ENCODE measurements at places on chromosomes 1 and 21.
A peak's percentile ranks its signal among the peaks of the same experiment; 100 is the strongest.

DNA sequence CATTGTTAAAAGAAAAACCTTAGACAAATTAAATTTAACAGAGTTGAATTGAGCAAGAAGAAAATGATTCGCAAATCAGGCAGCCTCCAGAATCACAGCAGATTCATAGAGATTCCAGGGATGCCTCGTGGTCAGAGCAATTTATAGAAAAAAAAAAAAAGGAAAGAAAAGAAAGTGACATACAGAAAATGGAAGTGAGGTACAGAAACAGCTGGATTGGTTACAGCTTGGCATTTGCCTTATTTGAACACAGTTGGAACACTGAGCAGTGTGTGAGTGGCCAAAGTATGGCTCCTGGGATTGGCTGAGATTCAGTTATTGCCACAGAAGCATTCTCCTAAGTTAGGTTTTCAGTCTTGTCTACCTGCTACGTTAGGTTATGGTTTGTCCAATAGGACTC is 9.1 kb upstream of the C21orf91 start:
- no peak for DNase-seq

- DNase-seq = peak; percentile 49
Measured at GRCh38 chr21:42079939-42080787, 9.0 kb downstream of the UMODL1 start.

DNA sequence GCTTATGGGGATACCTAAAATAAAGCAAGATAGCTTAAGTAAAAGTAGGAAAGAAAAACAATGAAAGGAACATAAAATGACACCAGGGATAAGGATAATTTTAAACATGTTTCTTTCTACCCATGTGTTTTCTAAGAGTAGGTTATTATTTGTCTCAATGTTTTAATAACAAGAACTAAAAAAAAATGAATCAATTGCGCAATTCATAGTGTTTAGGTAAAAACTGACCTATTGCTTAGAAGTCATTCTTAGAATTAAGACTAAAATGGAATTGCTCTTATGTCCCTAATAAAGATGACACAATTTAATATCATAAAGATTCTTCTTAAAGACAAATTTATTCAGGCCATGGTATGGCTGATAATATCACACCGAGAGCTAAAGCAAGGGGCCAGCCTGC is 58.0 kb upstream of the COL24A1 start:
- no peak for DNase-seq

- no peak for DNase-seq
Measured at GRCh38 chr1:67261680-67262079, 46.0 kb upstream of the IL12RB2 start.

GRCh38 chr1:58799650-58800049 is 15.8 kb upstream of the JUN start:
- no peak for DNase-seq

- DNase-seq = no peak
Measured at GRCh38 chr1:11855430-11855829, 3.3 kb downstream of the NPPB start.

DNA sequence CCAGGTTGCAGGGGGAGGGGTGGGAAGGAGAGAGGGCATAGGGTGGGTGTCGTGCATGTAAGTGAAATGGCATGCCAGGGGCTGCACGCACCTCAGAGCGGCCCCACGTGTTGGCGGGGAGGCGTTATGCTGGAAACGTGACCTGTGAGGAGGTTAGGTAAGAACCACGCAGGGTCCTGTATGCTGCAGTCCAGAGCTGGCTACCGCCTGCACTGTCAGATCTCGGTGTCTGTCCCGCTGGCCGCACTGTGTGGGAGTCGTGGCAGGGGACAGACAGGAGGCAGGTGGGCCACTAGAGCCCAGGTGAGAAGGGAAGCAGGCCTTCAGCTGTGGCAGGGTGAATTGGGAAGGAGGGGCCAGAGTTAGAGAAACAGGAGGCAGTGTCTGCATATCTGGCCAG is 79.7 kb downstream of the GALNT2 start:
- DNase-seq = no peak
